ENCODE measurements at places on chromosomes 12 and 14.

- DNase-seq: peak; percentile 34
These were observed 8.4 kb downstream of the ASIC1 start for GRCh38 chr12:50065726-50066310.

DNA sequence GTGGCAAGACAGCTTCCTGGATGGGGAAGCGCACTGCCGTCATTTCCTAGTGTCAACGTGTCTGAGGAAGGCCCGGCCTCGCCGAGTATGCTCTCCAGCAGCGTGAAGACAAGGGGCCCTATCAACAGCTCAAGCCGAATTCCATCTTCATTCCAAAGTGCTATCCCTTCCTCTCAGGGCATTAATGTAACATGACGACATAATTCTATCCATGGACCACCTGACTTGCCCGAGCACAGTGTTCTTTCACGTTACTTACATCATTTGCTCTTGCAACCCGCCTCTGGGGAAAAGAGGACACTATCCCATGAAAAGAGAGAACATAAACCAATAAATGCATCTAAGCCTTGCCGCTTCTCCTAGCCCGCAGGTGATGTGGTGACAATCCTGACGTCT lies 22.9 kb downstream of the CCDC92 start:
- DNase-seq: no peak

GRCh38 chr12:4535092-4535491 lies 3.6 kb upstream of the RAD51AP1 start:
- no peak for DNase-seq

GRCh38 chr12:103369929-103370328 lies 125.8 kb downstream of the C12orf42 start:
- DNase-seq: no peak

- DNase-seq: no peak
These were observed 22.8 kb downstream of the OTUB2 start for GRCh38 chr14:94048691-94049624.

GRCh38 chr14:54202288-54202687 lies 194.5 kb upstream of the CDKN3 start:
- DNase-seq: no peak

- DNase-seq: no peak
These were observed 162.5 kb downstream of the C12orf50 start for GRCh38 chr12:87866578-87867292.

Data from aorta (tissue), 5 donors.